Inflammatory macrophage treated with lipopolysaccharide for 1 hour (primary cell): ENCODE measurements at places on chromosomes 4 and X.

GRCh38 chr4:53535567-53535966 is 55.7 kb downstream of the LNX1 start:
- peak; percentile 2 for DNase-seq

DNA sequence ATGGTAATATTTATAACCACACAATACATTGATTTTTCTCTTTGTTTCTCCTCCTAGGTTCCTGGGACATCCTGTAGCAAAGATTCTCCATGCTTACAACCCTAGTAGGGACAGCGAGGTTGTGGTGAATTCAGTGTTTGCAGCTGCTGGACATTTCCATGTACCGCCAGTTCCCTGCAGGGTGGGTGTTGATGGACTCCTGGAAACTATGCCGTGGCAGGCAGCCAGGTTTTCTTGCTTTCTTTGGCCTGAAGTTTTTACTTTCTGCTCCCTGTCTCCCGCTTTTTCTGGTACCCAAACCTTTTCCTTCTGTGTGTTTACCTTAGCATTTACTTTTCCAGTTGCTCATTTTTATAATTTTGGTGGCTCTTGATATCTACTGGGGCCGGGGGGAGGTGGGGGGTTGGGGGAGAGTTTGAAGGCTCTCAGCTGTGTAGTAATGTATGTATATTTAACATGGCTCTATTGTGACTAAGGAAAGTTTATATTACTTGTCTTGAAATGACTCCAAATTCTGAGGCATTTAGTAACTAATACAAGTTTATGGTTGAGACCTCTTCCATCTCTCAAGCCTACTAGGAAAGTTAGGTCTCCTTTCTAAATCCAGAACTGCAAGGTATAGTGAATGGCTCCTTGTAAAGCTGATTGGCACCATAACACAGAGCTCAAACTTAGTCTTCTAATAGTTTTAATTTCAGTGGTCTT is 89.7 kb downstream of the TMEM131L start:
- DNase-seq, result no peak

DNA sequence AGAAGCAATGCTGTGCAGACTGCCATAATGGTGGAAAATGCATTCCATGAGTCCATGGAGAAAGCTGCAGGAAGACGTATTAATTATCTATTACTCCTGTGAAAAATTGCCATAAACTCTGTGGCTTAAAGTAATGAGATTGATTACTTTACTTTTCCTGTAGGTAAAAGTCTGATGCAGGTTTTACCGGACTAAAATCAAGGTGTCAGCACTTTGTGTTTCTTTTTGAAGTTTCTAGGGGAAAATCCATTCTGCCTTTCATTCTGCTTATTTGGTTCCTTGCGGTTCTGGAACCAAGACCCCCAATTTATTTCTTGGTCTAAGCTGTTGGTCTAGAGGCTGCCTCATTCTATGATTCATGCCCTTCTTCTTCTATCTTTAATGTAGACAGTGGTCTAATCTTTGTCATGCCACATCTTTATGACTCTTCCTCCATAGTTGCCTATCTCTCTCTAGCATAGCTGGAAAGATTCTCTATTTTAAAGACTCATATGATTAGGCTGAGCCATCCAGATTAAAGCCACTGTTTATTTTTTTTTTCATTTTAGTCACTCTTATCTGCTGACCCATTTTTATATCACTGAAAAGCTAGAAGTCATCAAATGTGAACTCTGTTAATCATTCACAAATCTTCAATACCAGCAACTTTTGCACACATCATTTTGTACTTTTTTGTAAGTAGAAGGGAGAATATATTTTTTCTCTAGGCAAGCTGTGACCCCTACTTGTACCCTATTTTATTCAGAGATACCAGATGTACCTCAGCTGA is 2056.4 kb downstream of the PCDH7 start:
- DNase-seq, result no peak

- DNase-seq, result no peak
Measured at GRCh38 chr4:40264995-40265909, 68.4 kb downstream of the RHOH start.

DNA sequence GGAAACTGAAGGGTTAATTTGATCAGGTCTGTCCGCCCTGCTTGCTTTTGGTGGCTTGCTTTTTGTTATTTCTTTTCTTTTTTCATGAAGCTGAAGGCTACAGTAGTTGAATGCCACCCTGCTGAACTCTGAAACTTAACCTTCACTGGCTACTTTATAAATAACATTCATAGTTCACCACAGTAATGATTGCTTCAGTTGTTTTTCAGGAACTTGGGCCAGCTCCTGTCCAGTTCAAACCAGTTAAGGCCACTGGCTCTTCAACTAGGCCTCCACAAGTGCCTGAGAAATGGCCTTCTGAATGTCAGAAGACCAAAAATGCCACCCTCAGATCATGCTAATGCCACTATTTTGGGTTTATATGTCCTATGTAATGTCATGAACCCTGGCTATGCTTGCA is 7.7 kb upstream of the ASB9 start:
- no peak for DNase-seq

GRCh38 chr4:125334926-125335325 is 20.2 kb downstream of the FAT4 start:
- DNase-seq, result no peak

- DNase-seq, result no peak
Measured at GRCh38 chr4:112523008-112523721, 7.2 kb upstream of the NEUROG2 start.

DNA sequence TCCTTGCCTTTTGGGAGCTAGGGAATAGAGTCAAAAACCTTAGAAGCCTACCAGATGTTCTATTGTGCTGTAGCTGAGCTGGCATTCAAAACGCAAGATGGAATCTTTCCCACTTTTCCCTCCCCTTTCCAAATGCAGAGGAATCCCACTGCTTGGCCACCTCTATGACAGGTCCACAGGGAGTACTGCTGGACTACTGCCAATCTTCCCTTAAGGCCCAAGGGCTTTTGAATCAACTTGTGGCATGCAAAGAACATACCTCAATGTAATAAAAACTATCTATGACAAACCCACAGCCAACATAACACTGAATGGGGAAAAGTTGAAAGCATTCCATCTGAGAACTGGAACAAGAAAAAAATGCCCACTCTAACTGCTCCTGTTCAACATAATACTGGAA is 139.2 kb upstream of the AGTR2 start:
- no peak for DNase-seq

- DNase-seq, result no peak
Measured at GRCh38 chr4:141339391-141339790, 118.7 kb downstream of the ZNF330 start.

DNA sequence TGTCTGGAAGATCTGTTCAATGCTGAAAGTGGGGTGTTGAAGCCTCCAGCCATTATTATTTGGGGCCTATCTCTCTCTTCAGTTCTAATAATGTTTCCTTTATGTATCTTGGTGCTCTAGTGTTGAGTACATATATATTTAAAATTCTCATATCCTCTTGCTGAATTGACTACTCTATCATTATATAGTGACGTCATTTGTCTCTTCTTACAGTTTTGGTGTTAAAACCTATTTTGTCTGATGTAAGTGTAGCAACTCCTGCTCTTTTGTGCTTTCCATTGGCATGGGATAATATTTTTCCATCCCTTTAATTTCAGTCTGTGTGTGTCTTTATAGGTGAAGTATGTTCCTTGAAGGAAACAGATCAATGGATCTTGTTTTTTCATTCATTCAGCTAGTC is 446.0 kb downstream of the FAM47A start:
- no peak for DNase-seq

DNA sequence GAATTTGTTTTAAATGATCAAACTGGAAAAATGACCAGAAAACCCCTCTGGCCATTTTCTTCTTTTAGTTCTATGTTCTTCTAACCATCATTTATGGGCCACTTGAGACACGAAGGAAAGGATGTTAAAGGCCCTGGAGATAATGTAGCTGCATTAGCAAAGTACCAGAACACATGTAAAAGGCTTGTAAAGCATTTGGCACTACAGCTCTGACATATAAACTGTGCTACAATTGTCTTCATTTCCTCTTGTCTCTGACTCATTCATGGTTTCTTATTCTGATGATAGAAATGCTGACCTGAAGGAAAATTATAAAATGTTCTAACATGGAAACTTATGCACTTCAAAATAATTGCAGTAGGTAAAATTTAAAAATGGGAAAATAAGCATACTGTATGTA is 388.7 kb downstream of the FAT4 start:
- no peak for DNase-seq

DNA sequence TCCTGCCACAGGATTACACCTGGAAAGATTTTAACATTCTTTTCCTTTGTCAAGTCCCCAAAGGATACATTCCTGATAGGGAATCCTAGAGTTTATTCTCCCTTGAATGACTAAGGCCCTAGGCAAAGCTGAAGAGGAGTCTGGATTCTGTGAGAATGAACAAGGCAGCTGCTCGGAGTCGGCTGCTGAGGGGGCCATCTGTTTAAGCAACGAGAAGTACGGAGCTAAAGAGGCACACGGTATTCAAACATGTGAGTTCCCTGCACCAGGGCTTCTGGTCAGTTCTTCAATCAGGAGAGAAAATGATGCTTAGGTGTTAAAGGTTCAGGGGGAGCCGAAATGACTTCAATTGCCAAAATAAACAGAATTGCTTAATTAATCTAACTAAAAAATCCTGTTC is 97.6 kb downstream of the MGST2 start:
- DNase-seq, result no peak

- no peak for DNase-seq
Measured at GRCh38 chr4:92012899-92013867, 290.6 kb upstream of the GRID2 start.

GRCh38 chr4:109254845-109255244 is 47.6 kb downstream of the COL25A1 start:
- DNase-seq, result no peak

DNA sequence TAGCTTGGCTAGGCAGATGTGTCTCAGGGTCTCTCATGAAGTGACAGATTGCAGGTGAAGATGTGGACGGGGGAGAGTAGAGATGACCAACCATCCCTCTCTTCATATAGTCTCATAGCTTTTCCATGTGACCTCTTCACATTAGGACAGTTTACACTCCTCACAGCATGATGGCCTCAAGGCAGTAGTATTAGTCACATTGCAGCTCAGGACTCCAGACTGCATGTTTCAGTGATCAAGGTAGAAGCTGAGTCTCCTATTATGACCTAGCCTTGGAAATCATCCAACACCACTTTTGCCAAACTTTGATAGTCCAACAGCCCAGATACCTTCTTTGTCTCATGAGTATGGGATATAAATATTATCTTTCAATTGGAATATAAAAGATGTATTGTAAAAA is 147.7 kb downstream of the GASK1B start:
- no peak for DNase-seq

DNA sequence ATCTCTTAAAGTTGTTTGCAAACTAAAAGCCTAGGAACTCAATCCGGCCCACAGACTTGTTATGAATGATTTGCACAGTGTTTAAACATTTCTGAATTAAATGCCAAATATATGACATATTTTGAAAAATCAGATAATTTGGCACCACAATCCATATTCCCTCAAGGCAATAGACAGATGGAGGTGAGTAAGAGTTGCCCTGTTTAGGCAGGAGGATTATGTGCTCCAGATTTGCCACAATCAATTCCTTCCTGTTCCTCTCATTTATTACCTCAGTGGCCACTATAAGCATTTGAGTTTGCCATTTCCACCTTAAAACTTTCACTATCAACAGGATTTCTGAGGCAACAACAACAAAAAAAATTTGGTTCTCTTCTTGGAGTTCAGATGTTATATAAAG is 18.7 kb downstream of the UBA6 start:
- no peak for DNase-seq

DNA sequence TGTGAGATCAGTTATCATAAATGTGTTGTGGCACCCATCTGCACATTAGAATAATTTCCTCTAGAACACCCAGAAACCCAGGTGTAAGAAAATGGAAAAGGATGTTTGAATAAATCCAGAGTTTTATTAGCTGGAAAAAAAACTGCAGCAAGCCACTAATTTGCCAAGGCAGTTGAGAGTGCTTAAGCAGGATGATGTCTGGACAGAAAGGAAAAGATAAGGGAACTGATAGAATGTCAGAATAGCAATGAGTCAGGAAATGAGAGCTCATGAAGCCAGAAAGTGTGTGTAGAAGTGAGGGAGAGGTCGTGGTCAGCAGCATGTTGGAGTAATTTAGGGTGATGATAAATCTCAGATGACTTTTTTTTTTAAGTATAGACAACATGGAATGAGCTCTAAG is 15.2 kb upstream of the NEUROG2 start:
- DNase-seq, result no peak

DNA sequence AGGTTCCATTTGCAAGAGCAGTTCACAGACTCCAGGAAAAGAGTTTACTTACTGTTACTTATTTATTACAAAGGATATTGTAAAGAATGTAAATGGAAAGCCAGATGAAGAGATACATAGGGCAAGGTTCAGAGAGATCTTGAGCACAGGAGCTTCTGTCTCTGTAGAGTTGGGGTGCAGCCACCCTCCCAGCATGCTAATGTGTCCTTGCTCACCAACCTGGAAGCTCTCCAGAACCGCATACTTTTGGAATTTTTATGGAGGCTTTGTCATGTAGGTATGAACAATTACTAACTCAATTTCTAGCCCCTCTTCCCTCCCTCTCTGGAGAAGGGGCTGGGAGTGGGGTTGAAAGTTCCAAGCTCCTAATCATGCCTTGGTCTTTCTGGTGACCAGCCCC is 857.2 kb downstream of the RPA4 start:
- DNase-seq, result no peak

DNA sequence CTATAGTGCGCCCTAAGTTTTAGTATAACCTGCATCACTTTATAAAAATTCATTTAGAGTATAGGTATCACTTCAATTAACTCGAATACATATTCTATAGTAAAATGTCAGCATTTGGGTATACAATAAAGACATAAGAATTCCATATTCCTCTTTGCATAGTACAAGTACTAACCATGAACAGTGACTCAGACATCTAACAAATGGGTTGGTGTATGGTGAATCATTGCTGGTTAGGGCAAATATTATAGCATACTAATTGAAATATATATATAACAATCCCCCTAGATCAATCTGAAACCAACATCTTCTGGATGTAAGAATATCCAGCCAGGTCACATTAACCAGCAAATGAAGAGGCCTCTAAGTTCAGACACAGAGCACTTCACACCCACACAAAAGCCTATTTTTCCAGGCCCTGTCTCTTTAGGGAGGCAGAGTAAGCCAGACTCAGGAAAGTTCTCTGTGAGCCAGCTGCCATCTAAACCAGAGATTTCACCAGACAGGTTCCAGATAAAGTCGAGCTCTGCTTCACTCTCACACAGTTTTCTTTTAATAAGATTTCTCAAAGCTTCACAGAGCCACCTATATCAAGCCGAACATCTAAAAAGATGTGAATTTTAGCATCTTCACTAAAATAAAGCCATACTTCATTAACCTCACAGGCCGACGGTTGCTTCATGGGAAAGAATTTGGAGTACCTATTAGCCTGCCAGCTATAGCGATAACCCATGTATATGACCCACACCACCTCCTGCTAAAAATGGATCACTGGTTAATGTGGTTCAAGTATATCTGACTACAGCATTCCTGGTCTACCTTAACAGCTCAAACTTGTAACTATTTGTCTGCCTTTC is 200.0 kb upstream of the FTHL17 start:
- no peak for DNase-seq

- no peak for DNase-seq
Measured at GRCh38 chrX:109862433-109862832, 129.4 kb upstream of the ACSL4 start.

GRCh38 chrX:45986081-45986480 is 559.1 kb downstream of the ZNF674 start:
- no peak for DNase-seq

GRCh38 chr4:722169-722725 is 16.6 kb downstream of the PCGF3 start:
- no peak for DNase-seq

- DNase-seq, result no peak
Measured at GRCh38 chr4:2849267-2850152, 5.9 kb downstream of the ADD1 start.

GRCh38 chr4:184851886-184852285 is 26.1 kb upstream of the ACSL1 start:
- DNase-seq, result peak; percentile 52

- no peak for DNase-seq
Measured at GRCh38 chr4:182684796-182685195, 232.4 kb downstream of the DCTD start.
